DMS153 (cell line): ENCODE measurements at places on chromosomes 1 and 21.

DNA sequence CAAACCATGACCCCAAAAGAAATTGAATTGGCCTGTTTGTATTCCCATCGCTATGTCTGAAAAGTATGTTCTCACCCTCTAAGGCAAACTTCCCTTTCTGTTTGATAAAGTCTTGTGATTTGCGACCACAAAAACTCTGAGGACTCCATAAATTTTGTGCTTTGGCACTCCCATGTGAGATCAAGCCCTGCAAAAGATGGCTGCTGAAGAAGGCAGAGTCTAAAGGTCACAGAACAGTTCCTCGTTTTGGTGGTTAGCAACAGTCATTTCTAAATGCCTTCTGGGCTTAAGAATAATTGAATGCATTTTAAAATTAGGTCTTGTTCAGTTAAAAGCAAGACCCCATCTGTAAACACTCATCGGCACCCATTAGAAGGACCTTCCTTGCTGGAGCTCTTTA is 441.6 kb downstream of the OMA1 start:
- no peak for DNase-seq

- DNase-seq, result no peak
Measured at GRCh38 chr1:59272507-59272906, 24.4 kb upstream of the FGGY start.

- no peak for DNase-seq
Measured at GRCh38 chr1:115165776-115166175, 76.5 kb upstream of the TSPAN2 start.

DNA sequence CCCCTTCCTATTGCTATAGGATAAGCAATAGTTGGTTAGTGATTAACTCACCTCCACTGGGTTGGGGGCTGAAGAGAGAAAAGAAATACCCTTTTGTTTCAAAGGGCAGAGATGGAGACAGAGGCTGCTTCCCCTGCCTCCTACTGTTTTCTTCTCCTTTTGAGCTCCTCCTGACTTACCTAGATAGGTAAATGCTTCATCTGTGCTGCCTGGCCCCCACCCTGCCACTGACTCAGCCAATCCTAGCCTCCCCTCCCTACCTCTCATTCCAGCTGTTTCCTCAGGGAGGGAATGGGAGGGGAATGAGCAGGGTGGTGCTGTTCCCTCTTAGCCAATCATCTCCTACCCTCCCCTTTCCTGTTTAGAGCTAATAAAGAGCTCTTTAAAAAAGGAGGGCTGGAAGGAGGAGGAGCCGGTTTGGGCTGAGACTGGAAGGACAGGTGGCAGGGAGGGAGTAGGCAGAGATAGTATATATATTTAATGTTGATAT is at the start of gene C1orf116:
TSS of gene C1orf116 (minus strand) at position 229 of the 490 bp plus-strand sequence. CDS start 5,158 bp downstream, outside the sequence.
- DNase-seq, result peak; percentile 97

GRCh38 chr1:183411091-183411490 is 7.1 kb downstream of the NMNAT2 start:
- DNase-seq, result no peak

- DNase-seq, result no peak
Measured at GRCh38 chr1:44423591-44424537, 18.8 kb downstream of the RNF220 start.

GRCh38 chr1:235892734-235893413 is 26.2 kb upstream of the LYST start:
- DNase-seq, result no peak

DNA sequence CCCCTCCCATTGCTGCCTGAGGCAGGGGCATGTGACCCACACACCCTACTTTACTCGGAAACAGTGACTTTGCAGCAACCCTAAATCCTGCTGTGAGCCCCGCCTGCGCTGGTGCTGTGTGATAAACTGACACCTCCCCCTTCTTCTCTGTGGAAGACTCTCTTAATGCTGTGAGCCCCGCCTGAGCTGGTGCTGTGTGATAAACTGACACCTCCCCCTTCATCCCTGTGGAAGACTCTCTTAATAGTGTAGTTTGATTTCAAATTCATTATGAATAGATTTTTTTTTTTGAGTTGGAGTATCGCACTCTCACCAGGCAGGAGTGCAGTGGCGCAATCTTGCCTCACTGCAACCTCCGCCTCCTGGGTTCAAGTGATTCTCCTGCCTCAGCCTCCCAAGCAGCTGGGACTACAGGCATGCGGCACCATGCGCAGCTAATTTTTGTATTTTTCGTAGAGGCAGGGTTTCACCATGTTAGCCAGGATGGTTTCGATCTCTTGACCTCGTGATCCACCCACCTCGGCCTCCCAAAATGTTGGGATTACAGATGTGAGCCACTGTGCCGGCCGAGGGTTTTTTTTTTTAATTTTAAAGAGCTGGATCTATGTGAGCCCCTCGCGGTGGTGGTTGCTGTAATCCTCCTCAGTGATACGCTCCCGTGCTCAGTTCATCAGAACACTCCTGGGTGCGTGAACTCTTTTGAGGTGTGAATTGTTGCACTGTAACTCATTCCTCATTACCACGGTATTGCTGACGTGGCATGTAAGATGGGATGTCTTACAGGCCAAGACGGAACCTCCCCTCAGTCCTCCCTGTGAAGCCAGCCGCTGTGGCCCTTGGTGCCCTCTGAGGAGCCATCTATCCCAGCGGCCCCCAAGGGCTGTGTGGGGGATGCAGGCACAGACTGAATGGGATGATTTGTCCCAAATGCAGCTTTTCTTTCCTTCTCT is 60.3 kb downstream of the GALNT2 start:
- no peak for DNase-seq

DNA sequence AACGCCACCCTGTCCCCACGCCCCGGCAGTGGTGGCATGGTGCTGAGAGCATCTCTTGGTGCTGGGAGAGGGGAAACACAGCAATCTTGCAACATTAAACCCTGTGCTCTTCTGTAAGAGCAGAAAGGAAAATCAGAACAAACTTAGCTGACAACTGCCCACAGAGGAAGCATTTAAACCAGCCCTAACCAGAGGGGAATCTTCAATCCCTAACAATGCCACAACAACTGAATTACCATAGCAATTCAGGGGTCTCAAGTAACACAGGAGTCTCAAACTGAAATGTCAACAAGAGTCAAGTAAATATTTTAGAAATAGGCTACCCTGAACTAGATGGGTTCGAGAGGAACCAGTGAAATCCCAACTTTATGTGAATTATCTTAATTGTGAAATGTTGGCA is 1983.6 kb downstream of the NCAM2 start:
- DNase-seq, result no peak

DNA sequence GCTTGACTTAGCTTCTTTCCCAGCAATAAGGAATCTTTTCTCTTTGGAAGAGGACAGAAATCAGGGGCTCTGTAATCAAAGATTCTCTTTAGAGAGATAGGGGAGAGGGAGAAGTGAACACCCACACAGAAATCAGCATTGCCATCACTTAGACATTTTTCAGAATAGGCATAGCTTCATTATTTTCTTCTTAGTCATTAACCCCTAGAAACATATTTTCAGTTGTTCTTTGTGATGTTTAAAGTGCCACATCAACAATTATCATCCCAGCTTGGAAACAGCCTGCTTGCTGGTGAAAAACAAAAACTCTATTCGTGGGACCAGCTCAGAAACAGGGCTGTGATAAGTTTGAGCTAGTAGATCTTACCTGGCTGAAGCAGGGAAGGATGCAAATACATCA is 88.3 kb upstream of the SLC44A3 start:
- no peak for DNase-seq

DNA sequence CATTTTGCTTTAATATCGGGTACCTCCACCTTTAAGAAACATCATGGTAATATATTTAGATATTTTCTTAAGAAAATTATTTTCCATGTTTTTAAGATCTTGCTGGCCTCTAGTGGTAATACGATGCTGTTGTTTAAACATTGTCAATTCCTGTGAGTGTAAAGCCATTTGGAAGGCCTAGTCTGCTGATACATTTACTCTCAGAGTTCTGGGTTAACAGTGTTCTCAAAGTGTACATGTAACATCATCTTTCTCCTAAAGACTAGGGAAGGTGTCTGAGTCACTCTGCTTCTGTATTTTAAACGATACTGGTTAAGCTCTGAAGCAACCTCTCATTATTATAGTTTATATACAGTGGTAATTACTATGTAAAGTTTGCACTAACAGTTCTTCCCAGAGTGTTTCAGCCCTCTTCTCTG is 189.1 kb downstream of the RASAL2 start:
- DNase-seq, result peak; percentile 11

DNA sequence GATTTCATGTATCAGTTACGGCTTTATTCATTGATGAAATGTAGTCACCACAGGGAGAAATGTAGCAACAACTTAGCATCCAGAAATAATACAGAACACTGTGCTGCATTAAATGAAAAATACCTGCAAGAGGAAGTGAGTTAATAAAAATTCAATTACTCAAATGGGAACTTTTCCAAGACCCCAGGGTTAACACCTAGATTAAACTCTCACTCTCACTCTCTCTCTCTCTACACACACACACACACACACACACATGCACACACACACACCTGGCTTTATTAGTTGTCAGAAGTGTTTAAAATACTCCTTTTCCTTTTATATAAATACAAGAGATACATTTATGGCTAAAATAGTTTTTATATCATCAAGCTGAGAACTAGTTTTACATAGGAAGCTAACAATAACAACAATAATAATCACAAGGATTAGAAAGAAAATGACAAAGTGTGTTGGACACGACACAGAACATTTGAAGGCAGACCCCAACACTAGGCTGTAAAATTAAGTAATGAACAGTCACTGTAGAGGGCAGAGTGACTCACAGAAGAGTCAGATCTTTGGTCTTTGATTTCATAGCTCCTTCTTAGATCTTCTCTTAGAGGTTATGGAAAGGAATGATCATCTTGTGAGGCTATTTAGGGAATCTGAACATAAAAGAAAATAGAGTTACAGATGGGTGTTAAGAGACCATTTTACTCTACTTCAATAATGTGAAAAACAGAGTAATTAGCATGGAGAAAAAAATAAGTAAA is 1266.0 kb upstream of the ADGRL2 start:
- no peak for DNase-seq

GRCh38 chr1:53127546-53127945 is 14.9 kb downstream of the SLC1A7 start:
- no peak for DNase-seq

DNA sequence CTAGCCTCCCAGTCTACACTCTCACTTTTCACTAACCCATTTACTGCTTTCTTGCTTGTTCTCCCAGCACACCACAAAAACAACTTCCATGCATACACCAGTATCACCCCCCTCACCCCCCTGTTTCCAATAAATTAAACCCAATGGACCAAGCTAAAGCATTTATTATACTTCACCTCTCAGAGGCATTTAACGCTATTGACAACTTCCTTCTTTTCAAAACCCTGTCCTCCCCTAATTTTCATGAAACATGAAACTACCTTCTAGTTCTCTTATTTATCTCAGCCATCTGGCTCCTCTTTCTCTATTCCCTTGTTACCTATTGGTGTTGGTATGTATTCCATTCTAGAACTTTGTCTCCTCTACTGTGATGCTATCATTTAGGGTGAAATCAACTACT is 32.3 kb downstream of the PTPRC start:
- no peak for DNase-seq

DNA sequence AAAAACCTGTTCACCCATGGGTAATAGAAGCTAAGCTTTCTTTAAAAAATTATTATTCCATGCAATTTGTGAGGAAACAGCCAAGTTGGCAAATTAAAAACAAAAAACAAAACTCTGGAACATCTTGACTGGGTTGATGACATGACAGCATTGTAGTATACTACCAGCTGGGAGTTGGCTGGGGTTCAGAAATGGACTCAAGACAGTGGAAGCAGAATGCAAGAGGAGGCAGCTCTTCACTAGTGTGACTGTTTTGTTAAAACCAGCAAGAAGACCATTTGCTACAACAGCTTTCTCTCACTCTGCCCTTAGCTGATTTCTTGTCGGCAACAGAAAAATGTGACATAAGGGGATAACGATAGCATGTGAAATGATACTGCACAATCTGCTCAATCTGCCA is 1298.9 kb upstream of the ADGRL4 start:
- DNase-seq, result no peak

GRCh38 chr1:193365966-193366365 is 179.6 kb upstream of the B3GALT2 start:
- no peak for DNase-seq

DNA sequence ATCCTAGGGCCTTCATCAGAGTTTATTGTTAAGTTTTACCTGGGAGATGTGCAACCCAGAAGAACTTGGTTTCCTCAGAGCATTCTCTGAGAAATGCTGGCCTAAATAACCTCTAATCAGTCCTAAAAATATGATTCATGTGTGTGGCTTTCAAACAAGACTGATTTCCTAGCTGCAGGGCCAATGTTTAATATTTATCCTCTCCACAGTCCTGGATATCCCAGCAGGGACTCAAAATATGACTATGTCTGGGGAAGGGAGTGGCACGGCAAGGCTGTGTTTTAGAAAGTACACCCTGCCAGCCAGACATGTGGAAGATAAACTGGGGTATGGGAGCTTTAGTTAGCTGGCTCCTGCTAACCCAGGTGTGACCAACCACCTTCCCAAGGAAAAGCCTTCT is 26.3 kb downstream of the PLPP3 start:
- no peak for DNase-seq

GRCh38 chr1:75672528-75673393 is 51.7 kb upstream of the ACADM start:
- no peak for DNase-seq

DNA sequence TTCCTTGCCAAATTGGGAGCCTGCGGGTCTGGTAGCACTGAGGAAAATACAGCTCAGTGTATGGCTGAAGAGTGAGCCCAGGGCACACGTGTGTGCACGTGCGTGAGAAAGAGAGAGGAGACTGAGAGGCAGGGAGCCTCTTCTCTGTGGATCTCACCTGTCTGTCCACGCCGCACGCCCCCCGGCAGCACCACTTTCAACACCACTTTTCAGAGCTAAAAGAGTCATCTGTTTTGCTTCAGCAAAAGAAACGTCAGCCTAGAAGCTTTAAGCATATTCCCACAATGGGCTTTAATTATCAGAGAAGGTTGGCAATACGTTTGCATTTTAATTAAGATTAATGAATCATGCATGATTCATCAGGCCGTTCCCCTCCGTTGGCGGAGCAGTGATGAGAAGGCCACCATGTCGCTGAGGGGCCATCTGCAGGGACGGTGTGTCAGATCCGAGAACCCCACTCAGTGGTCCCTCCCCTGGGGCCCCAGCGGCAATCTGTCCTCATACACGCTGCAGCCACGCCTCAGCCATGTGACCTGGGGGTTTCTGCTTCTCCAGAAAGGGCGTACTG is 56.8 kb downstream of the SIK1 start:
- DNase-seq, result no peak

GRCh38 chr1:25540750-25541342 is 2.6 kb upstream of the LDLRAP1 start:
- no peak for DNase-seq

- peak; percentile 81 for DNase-seq
Measured at GRCh38 chr1:215772151-215772550, 205.0 kb downstream of the KCTD3 start.
